OCI-LY7 (cell line): ENCODE measurements at places on chromosomes 5 and 9.

- peak; percentile 90 for DNase-seq
Observed at GRCh38 chr9:97954550-97954989, 16.6 kb upstream of the HEMGN start.

GRCh38 chr5:132971483-132972435 lies 8.3 kb upstream of the AFF4 start:
- no peak for DNase-seq

- no peak for DNase-seq
Observed at GRCh38 chr5:89473196-89473595, 590.2 kb upstream of the MEF2C start.

GRCh38 chr5:92023555-92023954 lies 640.4 kb upstream of the ARRDC3 start:
- DNase-seq, result no peak

DNA sequence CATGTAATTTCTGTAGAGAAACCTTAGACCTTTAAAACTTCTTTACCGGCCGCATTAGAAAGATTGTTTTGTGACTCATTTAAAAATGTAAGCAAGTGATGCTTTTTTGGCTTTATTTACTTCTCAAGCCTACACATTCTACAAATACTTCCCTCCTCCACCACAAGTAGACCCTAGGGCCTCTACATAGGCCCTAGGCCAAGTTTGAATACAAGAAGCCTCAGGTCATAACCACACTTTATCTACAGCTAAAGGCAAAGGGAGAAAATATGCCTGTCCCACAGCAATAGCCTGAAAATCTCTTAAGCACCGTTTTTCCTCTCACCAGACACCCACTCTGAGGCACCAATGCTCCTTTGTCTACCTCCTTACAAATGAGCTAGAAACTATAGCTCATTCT lies 53.9 kb downstream of the CSNK1A1 start:
- DNase-seq, result no peak

GRCh38 chr9:101931756-101932155 lies 193.3 kb upstream of the GRIN3A start:
- DNase-seq, result no peak

- peak; percentile 43 for DNase-seq
Observed at GRCh38 chr9:129334105-129334935, 156.3 kb upstream of the IER5L start.

DNA sequence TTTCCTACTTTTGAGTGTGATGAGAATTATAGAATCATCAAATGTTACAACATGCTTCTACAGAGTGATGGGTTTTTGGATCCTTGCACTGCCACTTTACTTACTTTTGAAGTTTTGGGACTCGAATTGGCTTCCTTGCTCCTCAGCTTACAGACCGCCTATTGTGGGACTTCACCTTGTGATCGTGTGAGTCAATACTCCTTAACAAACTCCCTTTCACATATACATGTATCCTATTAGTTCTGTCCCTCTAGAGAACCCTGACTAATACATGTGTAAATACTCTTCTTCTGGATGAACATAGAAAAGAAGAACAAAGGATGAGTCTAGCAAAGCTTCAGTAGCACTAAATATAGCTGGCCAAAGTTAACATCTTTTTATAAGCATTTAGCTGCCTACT lies 98.7 kb upstream of the PDE4D start:
- no peak for DNase-seq

GRCh38 chr9:93577078-93577974 lies 942 bp downstream of the PHF2 start:
- peak; percentile 49 for DNase-seq

- no peak for DNase-seq
Observed at GRCh38 chr9:7266911-7267595, 509.3 kb downstream of the KDM4C start.

- DNase-seq, result no peak
Observed at GRCh38 chr5:73352649-73353230, 95.8 kb downstream of the FOXD1 start.

DNA sequence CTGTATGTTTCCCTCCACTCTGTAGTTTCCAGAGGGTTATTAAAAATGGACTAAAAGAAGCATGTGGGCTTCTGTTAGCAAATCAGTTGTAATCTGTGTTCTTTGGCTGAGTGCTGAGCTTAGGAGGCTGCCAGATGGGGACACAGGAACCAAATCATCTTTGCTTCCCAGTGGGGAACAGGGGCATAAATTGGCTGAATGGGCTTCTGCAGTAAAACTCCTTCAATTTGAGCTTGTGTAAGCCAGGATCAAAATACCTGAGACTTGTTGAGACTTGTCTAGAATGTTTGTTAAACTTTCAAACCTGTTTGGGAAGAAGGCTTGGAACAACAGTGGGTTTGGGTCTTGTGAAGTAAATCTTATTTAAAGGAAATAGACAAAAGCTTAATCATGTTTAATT lies 32.2 kb upstream of the TNFAIP8 start:
- no peak for DNase-seq

GRCh38 chr5:98585661-98586310 lies 187.7 kb upstream of the RGMB start:
- no peak for DNase-seq

GRCh38 chr5:143213231-143213850 lies 190.1 kb downstream of the NR3C1 start:
- no peak for DNase-seq

DNA sequence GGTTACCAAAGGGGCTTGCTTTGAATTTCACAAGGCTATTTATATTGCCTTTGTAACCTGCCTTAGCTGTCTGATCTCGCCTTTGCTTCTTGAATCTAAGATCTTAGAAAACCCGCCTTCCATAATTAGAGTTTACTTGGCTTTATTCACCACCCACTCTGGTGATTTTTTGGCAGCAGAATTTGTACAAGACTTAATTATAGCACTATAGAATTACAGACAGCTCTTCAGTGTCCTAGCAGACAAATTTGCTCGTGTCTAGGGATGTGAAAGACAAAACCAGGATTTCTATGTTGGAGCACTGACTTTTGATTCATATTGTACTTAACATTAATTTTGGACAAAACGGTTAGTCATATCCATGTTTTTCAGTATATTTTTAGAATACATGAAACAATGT lies 306.6 kb downstream of the ADGRV1 start:
- no peak for DNase-seq

DNA sequence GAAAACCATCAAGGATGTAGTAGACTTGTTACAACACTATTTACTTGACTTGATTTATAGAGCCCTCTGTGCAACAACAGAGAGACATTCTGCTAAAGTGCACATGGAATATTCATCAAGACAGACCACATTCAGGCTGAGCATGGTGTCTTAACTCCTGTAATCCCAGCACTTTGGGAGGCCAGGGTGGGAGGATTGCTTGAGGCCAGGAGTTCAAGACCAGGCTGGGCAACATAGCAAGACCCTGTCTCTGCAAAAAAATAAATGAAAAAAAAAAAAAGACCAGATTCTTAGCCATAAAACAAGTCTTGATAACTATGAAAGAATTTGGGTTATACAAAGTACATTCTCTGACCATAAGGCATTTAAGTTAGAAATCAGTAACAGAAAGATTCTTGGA lies 25.3 kb downstream of the DENND4C start:
- DNase-seq, result no peak

- no peak for DNase-seq
Observed at GRCh38 chr9:108654566-108654965, 201.2 kb downstream of the ACTL7B start.

DNA sequence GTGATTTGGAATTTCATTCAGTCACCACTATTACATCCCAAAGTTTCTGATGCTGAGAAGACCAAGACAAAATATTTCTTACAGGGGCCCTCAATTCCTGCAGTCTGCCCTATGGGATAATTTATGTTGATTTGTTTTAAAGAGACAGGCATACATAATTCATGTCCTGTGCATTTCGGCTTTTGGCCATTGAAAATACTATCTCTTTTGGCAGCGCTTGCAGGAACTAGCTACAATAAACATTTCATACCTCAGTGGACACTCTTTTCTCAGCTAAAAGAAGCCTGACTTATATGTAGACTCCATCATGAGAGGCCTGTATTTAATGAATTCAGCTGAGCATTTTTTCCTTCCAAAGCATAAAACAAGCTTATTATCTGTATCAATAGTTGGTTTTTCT lies 451.9 kb upstream of the C9orf72 start:
- DNase-seq, result no peak

DNA sequence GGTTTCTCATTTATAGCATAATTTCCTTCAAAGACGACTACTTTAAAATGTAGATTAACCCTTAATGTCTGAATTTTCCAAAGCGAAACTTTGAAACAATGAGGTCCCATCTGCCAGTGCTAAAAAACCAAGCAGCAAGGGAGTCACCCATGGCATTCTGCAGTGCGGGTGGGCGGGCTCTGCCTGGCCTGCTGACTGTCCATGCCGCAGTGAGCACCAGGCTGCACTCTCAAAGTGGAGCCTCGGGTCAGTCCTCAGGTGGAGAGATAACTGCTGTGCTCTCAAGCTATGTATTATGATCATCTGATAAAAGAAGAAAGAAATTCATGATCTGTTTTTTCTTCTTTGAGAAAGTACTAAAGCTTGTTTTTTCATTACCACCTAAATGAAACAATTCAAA lies 581.6 kb downstream of the CETN3 start:
- DNase-seq, result no peak

DNA sequence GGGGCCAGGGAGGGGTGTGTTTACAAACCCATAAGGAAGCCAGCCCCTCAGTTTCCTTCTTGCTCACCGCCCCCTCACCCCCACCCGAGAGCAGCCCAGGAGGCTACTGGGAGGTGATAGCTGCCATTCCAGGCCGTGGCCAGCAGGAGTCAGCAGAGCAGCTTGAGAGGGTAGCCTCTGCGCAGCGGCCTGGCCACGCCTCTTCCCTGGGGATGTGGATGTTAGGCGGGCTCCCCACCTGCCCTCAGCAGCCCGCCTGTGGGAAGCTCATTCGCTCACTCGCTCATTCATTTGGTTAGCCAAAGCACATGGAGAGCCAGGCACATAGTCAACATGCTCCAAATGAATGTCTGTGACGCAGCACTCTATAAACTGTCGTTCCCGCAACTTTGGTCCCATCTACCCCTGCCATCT lies 6.1 kb upstream of the DPM2 start:
- DNase-seq, result peak; percentile 87

DNA sequence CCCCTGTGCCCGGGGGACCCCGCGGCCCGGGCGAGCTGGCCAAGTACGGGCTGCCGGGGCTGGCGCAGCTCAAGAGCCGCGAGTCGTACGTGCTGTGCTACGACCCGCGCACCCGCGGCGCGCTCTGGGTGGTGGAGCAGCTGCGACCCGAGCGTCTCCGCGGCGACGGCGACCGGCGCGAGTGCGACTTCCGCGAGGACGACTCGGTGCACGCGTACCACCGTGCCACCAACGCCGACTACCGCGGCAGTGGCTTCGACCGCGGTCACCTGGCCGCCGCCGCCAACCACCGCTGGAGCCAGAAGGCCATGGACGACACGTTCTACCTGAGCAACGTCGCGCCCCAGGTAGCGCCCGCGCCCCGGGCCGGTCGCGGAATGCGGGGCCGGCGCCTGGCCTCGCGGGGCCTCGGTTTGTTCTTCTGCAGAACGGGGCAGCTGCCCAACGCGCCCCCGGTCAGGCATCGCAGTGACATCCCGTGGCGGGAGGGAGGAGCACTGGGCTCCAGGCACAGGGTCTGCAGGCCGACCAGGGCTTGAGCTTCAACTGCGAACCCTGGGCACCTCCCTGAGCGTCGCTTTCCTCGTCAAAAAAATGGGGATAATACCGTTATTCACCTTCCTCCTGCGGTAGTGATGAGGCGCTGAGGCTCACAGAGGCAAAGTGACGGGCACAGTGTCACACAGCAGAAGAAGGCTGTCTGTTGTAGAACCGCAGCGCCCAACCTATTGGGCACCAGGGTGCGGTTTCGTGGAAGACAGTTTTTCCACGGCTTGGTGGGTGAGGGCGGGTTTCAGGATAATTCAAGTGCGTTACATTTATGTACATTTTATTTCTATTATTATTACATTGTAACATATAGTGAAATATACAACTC lies 777 bp downstream of the ENDOG start:
- DNase-seq, result peak; percentile 62

- no peak for DNase-seq
Observed at GRCh38 chr5:129904102-129904666, at the start of gene CHSY3. Gene CHSY3 (plus strand): TSS chr5:129904465.

DNA sequence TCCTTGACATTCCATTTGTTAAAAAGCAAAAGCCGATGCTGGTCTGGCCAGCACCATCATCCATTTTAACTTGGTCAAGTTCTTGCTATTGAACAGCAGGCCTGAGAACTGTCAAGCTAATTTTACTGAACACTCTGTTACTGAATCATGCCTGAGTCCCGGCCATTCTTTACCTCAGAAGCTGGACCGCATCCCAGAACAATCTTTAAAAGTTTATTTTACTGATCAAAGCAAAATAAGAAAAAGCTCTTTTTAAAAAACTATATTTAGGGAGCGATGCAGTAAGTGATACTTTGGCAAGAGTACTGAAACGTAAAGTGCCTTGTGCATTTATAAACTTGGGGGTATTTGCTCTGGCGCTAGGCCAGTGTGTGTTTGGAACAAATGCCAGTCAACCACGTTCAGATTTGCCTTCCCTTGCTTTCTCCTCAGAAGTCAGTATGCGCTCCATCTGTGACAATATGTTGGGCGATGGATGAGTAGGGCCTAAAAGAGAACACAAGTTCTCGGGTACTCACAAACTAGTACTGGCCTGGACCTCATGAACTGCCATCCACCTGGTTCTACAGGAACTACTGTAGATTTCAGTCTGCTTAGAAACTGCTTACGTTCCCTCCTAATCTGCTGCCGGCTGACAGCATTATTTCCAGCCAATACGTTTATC lies 161.9 kb downstream of the MAPKAP1 start:
- DNase-seq, result no peak

DNA sequence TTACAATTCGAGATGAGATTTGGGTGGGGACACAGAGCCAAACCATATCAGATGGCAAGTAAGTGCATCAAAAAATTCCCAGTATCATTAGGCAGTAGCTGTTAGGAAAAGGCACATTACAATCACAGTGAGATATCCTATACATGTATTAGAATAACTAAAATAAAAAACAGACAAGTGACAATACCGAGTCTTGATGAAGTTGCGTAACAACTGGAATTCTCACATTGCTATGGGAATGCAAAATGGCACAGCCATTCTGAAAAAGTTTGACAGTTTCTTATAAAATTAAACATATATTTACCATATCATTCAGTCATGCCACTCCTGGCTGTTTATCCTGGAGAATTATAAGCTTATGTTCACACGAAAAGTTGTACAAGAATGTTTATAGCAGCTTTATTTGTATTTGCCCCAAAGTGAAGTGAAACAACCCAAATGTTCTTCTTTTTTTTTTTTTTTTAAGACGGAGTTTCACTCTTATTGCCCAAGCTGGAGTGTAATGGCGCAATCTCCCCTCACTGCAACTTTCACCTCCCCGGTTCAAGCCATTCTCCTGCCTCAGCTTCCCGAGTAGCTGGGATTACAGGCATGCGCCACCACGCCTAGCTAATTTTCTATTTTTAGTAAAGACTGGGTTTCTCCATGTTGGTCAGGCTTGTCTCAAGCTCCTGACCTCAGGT lies 93.1 kb upstream of the TLE1 start:
- no peak for DNase-seq

- DNase-seq, result no peak
Observed at GRCh38 chr5:113367586-113367985, 67.2 kb downstream of the TSSK1B start.

DNA sequence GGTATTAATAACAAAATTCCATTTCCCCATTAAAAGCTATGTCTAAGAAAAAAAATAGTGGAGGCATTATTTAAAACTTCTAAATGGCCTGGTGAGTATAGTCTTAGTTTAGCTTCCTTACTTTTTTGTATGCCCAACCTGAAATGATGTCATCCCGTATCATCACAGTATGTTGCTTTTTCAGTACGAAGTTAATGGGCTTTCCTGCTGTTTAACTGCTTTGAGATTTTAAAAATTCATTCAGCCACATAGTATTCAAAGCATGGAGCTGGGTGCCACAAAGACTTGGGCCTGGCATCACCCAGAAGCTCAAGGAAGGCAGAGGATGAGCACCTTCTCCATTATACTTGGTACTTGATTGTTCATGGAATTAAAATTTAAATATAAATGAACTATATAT lies 7.4 kb downstream of the F2RL2 start:
- no peak for DNase-seq
